ENCODE measurements at places on chromosomes 12 and 14.

DNA sequence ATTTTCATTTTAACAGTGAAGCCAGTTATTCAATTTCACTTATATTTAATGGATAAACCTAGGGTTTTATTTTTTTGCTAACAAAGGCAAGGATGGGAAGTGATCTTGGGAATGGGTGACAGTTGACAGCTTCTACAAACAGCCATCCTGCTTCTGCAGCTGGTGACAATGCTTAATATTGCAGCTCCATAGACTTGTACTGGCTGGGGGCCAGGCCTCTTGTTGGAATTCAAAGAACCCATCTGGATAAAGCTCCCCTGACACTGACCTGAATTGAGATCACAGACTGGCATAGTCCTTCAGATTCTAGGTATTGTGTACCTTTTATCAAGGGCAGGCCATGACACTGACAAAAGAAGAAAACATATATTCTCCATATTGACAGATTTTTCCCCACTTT is 664.6 kb upstream of the FOXG1 start:
- DNase-seq: no peak

- no peak for DNase-seq
Observed at GRCh38 chr14:74658535-74659131, 46.6 kb upstream of the LTBP2 start.

DNA sequence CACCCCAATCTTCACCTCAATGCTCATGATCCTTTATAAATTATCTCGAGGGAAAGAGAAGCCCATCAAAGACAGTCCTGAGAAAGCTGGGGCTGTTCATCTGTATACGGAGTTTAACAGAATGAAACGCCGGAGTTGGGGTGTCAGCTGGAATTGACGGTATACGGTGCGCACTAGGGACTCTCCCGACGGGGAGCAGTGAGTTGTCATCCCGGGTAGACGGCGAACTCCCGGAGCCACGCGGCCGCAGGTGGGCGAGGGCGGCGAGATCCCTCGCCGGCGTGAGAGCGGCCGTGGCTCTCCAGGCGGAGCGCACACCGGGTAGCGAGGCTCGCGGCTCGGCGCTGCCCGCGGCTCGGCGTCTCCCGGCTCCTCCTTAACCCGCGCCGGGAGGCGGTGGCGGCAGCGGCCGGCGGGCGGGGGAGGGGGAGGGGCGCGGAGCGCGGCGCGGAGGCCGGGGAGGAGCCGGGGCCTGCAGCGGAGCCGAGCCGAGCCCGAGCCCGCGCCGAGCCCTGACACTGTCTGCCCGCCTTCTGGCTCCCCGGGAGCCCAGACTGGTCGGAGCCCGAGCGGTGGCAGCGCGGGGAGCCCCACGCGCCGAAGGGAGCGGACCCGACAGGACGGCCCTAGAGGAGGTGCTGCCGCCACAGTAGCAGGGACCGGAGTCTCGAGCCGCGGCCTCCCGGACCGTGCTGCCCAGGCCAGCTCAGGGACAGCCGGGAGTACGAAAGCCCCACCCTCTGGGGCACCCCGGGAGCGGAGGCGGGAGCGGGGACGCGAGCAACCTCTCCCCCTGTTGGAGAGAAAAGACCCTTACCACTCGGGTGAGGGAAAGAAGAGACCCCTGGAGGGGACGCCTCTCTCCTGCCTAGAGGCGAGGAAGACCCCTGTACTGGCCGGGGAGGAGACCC is at the start of gene FOXJ2:
Gene FOXJ2, plus strand, starts transcription at position 475 of the 911 bp plus-strand sequence. CDS start 7,117 bp downstream, outside the sequence.
- DNase-seq: peak; percentile 77

- no peak for DNase-seq
Observed at GRCh38 chr12:94055528-94055927, 92.8 kb upstream of the PLXNC1 start.

- no peak for DNase-seq
Observed at GRCh38 chr12:132423820-132424645, 65.9 kb upstream of the FBRSL1 start.

GRCh38 chr14:72544615-72545387 is 349.1 kb downstream of the DPF3 start:
- no peak for DNase-seq

GRCh38 chr12:111313833-111314259 is 55.0 kb downstream of the PHETA1 start:
- peak; percentile 35 for DNase-seq

- no peak for DNase-seq
Observed at GRCh38 chr14:22888662-22889061, 5.6 kb downstream of the REM2 start.

GRCh38 chr14:76808990-76809389 is 3.7 kb downstream of the ANGEL1 start:
- no peak for DNase-seq

GRCh38 chr14:103562179-103562428 is 353 bp downstream of the BAG5 start:
- no peak for DNase-seq

DNA sequence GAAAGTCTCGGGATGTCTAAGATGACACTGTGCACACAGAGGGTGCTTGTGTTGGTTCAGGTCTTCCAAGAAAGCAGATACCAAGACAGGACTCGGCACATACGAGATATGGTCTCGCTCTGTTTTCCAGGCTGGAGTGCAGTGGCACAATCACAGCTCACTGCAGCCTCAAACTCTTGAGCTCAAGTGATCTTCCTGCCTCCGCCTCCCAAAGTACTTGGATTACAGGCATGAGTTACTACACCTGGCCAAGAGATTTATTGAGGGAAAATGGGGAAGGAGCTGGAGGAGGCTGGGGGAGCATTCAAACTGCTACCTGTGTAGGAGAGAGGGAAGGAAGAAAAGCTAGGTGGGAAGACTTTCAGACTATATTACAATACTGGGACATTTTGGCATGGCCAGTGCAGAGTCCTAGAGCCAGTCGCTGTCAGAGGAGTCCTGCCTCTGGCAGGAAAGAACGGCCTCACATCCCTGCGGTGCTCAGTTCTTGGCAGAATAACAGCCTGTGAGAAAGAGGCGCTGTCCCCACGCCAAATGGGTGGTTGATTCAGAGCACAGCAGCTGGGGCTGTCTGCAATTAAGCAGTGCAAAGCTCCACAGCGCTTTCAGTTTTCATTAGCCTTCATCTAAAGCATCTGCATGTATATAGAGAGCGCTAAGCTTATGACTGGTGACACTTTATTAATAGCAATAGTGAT is 18.3 kb downstream of the SLC17A8 start:
- DNase-seq: no peak

DNA sequence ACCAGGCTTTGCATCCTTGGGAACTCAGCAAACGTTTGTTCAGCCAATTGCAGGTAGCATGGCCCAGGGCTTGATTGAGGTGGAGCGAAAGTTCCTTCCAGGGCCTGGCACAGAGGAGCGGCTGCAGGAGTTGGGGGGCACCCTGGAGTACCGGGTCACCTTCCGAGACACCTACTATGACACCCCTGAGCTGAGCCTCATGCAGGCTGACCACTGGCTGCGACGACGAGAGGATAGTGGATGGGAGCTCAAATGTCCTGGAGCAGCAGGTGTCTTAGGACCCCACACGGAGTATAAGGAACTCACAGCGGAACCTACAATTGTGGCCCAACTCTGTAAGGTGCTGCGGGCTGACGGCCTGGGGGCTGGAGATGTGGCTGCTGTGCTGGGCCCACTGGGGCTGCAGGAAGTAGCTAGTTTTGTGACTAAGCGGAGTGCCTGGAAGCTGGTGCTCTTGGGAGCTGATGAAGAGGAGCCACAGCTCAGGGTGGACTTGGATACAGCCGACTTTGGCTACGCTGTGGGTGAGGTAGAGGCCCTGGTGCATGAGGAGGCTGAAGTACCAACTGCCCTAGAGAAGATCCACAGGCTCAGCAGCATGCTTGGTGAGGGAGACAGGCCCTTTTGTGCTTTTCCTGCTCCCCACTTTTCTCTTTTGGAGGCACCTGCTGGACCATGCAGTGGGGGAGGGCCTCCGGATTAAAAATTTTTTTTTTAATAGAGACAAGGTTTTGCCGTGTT is 799 bp downstream of the THTPA start:
- no peak for DNase-seq

GRCh38 chr12:104524034-104524832 is 67.5 kb downstream of the CHST11 start:
- DNase-seq: no peak

GRCh38 chr14:106586098-106586704 is 1059.8 kb downstream of the TMEM121 start:
- peak; percentile 49 for DNase-seq

GRCh38 chr14:56219666-56220413 is 101.6 kb downstream of the PELI2 start:
- DNase-seq: no peak

DNA sequence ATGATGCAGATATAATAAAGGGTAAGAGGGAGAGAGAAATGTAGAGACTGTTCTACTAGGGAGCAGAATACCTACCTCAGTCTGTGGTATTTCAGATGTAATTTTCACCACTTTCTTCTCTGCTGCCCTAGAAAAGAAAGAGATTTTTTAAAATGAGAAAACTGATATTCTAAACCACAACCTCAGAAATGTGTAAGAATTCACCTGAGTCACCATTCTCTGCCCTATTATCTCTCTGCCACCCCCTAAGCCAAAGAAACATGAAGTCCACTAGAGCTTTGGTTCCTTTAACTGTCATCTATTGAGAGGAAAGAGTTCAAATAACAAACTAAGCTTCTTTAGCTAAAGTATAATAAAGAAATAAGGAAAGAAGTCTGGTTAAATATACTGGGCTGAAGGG is 21.6 kb downstream of the SARNP start:
- DNase-seq: no peak

- DNase-seq: no peak
Observed at GRCh38 chr12:94563286-94563685, 87.1 kb downstream of the TMCC3 start.

DNA sequence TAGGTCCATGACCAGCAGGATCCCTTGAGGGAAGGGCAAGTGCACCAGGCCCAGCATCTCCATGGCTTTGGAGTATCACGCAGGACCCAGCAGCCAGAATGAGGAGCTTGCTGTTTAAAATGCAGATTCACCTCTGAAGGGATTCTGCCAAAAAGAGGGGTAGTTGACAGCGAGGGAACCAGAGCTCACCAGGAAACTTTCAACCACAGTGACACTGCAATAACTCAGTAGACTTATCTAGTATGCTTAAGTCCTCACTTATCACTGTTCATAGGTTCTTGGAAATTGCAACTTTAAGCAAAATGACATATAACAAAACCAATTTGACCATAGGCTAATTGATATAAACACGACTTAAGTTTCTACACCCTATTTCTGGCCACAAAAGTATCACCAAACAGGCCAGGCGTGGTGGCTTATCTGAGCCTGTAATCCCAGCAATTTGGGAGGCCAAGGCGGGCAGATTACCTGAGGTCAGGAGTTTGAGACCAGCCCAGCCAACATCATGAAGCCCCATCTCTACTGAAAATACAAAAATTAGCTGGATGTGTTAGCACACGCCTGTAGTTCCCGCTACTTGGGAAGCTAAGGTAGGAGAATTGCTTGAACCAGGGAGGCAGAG is 21.4 kb upstream of the CKAP4 start:
- no peak for DNase-seq

DNA sequence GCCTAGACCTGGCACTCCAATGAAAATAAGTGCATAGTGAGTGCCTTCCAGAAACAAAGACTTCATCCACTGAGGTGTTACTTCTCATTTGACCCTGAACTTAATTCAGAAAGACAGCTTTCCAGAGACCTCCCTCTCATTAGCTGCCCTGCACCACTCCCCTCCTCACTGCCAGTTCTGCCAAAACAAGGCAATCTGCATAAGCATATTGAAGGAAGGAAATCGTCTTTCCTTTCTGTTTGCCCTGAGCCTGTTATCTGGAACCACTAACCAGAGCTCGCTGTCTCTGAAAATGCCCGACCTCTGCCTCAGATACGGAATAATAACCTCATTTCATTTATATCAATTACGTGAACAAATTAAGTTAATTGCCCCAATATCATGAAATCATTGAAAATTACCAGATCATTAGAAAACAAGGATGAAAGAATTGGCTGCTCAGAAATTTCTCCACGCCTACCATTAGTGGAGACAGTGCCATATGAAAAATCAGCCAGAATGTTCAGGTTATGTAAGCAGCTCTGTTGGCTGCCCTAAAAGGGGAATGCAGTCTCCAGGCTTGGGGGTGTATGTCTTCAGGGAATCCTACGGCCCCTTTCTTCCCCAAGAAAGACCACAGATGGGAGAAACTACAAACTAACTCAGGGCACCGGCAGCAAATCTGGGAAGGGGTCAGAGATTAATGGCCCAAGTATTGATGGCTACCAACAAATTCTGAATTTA is 149.9 kb upstream of the FKBP4 start:
- DNase-seq: no peak

DNA sequence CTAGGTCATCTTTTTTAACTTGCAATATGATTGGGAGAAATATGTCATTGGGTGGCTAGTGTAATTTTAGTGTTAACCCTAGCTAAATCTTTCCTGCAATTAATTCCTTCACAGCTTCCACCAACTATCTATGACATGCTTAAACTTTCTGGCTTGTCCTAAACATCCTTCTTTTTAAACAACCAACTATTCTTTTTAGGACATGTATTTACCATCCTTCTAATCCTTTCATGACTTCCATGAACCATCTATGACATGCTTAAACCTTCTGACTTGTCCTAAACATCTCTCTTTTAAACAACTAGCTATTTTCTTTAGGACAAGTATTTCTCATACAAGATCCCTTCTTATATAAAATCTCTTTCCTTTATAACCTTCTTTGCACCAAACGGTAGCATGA is 179.6 kb upstream of the PDZRN4 start:
- DNase-seq: no peak

DNA sequence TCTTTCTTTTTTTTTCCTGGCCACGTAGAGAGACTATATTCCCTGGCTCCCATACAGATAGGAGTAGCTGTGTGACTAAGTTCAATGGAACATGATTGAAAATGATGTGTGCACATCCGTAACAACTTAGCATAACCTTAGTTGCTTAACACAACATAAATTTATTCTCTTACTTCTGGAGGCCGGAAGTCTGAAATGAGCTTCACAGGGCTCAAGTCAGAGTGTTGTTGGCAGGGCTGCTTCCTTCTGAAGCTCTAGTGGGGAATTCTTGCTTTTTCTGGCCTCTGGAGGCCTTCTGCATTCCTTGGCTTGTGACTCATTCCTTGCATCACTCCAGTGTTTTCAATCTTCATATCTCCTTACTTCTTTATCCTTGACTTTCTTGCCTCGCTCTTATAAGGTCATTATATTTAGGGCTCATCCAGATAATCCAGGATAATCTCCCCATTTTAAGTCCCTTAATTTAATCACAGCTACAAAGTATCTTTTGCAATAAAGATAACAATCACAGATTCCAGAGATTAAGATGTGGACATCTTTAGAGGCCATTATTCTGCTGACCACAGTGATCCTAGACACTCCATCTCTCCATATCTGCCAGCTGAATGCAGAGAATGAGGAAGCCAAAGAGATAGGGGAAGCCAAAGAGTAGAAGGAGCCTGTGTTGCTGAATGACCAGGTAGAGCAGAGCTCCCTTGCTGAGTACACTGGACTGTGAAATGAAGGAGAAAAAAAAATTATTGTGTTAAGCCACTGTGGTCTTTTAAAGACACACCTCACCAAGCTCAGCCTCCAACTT is 21.0 kb upstream of the SNX6 start:
- DNase-seq: no peak

All from stimulated activated CD4-positive, alpha-beta T cell treated with anti-CD3 and anti-CD28 coated beads, TNF-alpha, amount 100 ng/mL, for 1 hour (primary cell).